ENCODE measurements at places on chromosomes 5 and 9.

DNA sequence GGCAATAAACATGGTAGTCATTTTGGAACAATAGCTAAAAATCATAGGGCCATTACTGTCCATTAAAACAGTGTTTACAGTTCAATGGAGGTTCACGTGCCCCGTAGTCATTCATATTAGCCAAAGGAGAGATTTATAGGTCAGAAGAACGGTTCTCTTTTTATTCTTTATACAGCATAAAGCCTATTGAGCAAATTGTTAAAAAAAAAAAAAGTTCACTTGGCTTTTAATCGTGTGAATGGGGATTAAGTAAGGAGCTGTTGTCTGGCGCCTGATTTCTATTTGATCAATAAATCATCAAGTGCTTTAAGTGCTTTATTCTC, 69.1 kb upstream of the TBCA start:
- no peak for DNase-seq

DNA sequence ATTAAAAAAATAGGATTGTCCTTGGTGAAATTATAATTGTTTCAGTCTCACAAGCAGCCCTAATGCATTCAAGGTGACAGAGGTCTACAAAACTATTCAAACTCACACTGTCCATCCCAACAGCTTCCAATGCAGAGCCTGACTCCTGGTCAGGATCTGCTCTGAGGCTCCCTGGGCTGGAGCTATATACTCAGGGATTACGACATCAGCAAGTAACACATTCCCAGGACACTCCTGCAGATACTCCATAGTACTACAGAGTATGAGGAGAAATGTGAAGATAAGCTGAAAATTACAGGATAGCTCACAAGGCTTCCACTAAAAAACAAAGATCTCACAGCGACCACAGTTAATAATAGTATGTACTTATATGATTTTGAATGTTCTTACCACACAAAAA, 130.1 kb downstream of the AUH start:
- DNase-seq, result no peak

- DNase-seq, result no peak
Measured at GRCh38 chr5:68476854-68477253, 261.3 kb downstream of the PIK3R1 start.

DNA sequence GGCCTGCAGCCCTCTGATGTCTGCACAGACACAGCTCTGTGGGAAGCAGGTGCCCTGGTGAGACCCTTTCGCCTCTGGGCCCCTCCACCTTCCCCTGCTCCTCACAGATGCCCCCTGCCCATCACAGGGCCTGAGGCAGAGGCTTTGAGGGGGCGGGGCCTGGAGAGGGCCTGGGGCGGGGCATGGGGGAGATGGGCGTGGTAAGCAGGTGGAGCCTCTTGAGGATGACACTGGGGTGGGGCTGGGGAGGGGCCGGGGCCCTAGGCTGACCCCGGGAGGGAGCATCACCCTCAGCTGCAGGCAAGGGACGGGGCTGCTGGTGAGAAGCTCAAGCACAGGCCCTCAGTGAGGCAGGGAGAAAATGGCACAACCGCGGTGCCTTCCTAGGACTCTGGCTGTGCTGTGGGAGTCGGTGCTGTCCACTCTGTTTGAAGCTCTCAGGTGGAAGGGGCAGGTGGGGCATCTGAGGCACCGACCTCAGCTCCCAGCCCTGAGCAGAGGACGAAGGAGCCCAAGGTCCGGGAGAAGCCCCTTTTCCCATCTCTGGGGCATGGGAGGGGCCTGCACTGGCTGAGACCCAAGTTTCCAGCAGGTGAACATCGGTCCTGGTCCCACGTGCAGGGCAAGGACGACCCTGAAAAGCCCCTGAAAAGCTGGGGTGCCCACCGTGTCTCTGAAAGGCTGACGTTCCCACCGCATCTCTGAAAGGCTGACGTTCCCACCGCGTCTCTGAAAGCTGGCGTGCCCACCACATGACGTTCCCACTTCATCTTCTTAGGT, 17.5 kb upstream of the SLC9A3 start:
- no peak for DNase-seq

DNA sequence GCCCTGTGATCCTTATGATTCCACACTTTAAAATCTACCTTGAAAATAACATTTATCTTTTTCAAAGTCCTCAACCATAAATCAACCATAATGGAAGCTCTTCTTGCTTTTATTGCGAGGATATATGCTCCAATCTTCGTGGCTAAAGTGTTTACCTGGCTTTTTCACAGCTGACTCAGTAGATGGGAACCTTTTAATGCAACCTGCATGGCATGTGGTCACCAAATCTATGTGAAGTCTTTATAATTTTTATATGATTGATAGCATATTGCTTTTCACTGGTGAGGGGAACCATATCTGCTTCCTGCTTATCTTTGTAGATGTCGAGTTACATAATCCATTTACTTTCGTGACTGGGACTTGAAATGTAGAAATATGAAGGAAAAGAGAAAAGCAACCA, 47.1 kb upstream of the TLX3 start:
- DNase-seq, result no peak

DNA sequence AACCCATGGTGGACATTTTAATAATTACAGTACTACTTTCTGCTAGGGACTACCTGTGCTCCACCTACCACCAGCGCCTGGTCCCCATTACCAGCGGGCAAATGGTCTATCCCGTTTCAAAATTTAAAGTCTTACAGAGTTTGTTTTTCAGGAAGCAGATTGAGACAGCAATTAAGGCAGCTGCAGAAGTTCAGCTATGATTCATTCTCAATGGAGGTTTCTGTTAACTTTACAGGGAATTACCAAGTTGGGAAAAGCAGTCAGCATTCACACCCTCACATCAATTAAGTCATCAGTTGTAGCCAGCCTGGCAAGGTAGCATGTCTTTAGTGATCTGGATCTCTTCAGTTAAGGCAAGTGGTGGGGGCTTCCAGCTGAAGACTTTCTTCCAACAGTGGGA, 410.6 kb upstream of the DAB2 start:
- no peak for DNase-seq

GRCh38 chr5:173047838-173048105, 8.4 kb upstream of the CREBRF start:
- no peak for DNase-seq

- no peak for DNase-seq
Measured at GRCh38 chr5:162026803-162027202, 40.8 kb upstream of the GABRG2 start.

DNA sequence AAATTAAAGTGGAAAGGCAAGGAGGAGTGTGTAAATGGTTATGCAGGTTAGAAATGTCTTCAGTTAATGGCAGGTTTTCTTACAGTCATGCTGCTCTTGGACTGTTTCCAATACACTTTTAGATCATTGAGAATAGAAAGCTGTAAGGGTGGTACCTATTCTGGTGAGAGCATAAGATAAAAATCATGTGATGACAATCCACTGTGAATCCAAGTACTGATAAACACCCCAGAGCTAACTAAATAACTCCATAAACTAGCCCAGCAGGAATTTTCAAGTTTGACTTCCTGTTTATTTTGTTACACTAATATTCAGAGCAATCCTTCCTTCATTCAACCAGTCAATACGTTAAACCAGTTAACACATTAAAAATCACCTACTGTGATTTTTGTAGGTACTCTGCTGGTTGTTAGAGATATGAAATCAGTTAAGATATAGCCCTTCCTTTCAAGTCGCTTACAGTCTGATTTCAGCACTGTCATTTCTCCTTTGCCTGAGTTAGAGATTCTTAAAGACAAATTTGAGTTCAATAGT, 22.6 kb downstream of the VCAN start:
- DNase-seq, result no peak

DNA sequence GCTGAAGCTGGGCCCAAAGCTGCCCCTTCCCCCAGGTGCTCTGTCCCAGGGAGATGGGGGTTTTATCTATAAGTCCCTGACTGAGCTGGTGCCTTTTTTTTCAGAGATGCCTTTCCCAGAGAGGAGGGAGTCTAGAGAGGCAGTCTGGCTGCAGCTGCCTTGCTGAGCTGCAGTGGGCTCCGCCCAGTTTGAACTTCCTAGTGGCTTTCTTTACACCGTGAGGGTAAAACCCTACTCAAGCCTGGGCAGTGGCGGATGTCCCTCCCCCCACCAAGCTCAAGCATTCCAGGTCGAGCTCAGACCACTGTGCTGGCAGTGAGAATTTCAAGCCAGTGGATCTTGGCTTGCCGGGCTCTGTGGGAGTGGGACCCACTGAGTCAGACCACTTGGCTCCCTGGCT, 41.3 kb downstream of the CAVIN4 start:
- no peak for DNase-seq

DNA sequence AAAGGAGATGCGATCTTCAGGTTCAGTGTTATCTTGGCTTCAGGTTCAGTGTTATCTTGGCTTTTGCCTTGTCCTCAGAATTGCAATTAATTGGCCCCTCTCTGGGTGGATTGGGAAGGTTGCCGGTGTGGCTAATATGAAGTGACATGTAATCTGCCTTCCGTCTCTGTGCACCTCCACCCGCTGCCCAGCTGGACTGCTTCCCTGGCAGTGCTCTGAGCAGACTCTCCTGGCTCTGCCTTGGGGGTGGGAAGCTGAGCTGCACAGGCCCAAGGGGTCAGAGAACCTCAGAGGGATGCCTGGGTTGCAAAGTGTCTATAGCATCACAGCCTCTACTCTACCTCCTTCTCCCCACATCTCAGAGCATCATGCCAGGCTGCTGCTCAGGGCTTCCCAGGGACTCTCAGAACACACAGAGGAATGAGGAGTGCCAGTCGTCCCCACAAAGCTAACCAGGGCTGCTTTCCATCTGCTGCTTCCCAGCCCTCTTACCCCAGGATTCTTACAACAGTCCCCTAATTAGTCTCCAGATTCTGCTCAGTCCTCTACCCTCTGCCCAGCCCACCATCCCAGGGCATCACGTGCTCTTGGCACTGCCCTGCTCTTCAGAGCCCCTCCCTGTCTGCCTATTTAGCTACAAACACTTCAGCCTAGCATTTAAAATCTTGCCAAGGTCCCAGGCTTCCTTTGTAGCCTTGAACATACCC, 54.4 kb upstream of the AFAP1L1 start:
- no peak for DNase-seq

GRCh38 chr5:63025679-63026078, 447.1 kb downstream of the LRRC70 start:
- no peak for DNase-seq

GRCh38 chr9:83588256-83588655, 34.7 kb upstream of the IDNK start:
- DNase-seq, result no peak

GRCh38 chr5:65100911-65101631, 332.3 kb downstream of the CWC27 start:
- DNase-seq, result no peak

- DNase-seq, result no peak
Measured at GRCh38 chr5:114940709-114941108, 229.0 kb downstream of the TRIM36 start.

DNA sequence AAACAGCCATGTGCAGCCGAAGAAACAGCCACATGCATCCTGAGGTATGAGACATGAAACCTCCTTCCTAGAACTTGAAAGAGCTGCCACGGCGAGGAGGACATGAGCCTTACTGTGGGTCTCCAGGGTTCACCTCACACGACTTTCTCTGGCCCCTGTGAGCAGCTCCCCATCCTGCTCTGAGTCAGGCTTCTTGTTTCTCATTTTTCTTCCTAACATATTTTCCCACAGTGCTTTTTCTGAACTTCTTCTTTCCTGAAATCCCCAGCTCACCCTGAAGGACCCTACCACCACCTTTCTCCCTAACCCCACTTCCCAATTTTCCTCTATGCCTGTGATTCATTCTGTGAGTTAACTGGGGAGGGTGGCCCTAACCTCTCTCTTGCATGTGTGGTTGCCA, 33.7 kb upstream of the ADRB2 start:
- no peak for DNase-seq

- DNase-seq, result no peak
Measured at GRCh38 chr9:38041564-38042243, 27.3 kb downstream of the SHB start.

DNA sequence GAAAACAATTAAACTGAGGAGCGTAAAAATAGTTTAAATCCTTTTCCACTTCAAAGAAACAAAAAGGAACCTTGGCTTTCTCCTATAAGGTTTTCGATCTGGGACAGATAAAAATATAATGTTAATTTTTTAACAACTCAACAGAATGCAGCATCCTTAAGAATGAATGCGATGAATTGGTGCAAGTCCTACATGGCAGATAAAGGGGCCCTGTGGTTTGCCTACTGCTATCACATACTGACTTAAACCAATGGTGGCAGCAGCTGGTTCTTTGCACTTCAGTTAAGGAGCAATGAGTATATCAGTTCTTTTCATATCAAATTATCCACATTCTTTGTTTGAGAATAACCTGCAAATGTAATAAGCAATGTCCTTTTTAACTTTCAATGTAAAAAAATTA, 12.4 kb upstream of the TYRP1 start:
- DNase-seq, result no peak

DNA sequence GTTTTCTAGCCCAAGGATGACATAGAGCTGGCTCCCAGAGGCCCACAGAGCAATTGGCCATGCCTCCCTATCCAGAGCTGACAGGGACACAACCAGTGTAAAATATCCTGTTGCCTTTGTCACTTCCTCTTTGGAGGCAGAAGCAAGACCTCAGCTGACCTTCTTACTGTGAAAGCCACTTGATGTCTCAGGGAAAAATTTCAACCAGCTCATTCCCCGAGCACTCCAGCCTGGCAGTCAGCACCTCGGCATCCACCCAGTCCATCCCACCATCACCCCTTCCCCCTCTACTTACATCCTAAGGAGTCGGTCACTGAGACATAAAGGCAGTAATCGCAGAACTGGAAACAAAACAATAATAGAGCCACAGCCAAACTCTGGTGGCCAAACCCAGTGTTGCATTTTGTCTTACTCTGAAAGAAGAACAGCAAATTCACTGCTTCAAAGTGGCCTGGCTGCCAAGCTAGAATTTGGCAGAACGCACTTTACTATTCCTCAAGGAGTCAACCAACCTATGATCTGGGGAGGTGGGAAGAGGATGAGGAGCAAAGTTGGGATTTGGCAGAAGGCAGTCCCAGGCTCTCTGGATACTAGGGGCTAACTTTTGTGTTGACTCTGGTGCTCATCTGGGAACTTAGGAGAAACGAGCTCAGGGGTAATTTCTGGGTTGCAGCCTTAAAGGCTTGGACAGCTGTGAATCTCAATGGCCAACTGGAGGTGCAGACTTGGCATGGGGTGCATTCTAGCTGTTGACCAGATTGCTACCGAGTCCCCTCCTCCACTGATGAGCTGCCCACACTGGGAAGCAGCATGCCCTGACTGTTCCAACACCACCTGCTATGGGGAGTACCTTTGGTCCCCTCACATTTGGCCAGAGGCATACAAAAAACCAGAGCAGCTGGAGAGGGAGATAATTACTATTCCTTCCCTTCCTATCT, 13.6 kb downstream of the NIPAL4 start:
- no peak for DNase-seq

GRCh38 chr9:124654431-124654830, 116.7 kb downstream of the NR6A1 start:
- no peak for DNase-seq

DNA sequence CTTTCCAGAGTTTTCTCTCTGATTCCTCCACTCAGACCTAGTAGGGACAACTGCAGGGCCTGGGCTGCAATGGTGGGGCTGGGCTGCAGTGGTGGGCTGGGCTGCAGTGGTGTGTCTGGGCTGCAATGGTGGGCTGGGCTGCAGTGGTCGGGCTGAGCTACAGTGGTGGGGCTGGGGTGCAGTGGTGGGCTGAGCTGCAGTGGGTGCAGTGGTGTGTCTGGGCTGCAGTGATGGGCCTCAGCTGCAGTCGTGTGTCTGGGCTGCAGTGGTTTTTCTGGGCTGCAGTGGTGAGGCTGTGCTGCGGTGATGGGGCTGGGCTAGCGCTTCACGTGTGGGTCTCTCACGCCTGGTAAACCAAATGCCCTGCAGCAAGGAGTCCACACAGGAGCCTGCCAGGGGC, 27.4 kb downstream of the ABO start:
- no peak for DNase-seq

All from stimulated activated CD4-positive, alpha-beta T cell treated with anti-CD3 and anti-CD28 coated beads, Interleukin-1b, Interleukin-23, amount 100 ng/mL, for 1 hour (primary cell).